ENCODE measurements at places on chromosomes 12 and 14.
A peak's percentile ranks its signal among the peaks of the same experiment; 100 is the strongest.

DNA sequence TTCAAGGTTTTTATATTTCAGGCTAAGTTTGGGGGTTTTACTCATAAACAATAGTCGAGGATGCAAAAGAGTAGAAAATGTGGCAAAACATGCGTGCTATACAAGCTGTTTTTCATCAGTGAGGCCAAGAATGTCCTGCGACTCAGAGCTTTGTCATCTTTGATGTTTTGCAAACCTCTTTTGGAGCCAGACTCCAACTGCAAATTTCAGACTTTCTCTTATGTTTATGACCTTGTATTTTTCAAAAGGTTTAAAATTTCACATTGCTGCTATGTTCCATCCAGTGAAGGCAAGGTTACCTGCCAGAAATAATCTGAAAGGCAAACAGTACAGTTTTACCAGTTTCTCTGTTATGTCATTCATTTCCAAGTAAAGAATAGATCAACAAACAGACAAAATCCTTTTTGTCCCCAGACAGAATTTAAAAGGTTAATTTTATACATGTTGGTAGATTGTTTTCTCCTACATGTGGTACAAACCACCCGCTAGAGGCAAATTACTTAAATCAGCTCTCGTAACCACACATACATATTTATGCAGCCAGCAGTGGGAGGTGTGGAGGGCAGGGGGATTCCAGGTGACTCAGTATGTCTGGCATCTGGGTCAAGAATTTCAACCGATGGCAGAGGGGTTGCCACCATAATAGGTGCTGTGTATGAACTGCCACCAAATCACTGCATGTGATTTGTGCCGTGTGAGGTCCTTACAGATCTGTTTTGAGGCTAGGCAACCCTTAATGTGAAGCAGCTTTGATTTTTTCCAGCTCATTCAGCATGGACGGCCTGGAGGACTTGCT, 119.8 kb upstream of the CPM start:
- DNase-seq: peak; percentile 9

DNA sequence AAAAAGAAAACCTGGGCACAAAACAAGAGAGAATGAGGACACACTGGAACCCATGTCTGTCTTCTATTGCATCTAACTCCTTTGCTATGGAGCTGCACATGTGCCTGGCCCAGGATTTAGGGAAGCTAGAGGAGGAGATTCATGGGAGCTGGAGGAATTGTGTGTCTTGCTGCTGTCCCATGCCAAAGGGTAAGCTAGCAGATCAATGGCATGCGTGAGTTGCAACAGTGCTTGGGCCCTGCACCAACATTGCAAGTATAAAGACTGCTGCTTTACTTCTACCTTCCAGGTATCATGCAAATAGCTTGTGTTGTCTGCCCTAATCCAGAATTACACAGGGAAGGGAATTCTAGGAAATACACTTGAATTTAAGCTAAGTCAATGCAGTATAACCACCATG, 196.4 kb upstream of the IGF1 start:
- DNase-seq: no peak

- no peak for DNase-seq
Measured at GRCh38 chr12:11015775-11016430, 6.5 kb downstream of the TAS2R19 start.

- no peak for DNase-seq
Measured at GRCh38 chr14:104392001-104392395, 187.6 kb upstream of the C14orf180 start.

- DNase-seq: no peak
Measured at GRCh38 chr12:101743242-101743641, 4.0 kb upstream of the SYCP3 start.

- no peak for DNase-seq
Measured at GRCh38 chr12:79688376-79689060, 2.2 kb downstream of the PAWR start.

DNA sequence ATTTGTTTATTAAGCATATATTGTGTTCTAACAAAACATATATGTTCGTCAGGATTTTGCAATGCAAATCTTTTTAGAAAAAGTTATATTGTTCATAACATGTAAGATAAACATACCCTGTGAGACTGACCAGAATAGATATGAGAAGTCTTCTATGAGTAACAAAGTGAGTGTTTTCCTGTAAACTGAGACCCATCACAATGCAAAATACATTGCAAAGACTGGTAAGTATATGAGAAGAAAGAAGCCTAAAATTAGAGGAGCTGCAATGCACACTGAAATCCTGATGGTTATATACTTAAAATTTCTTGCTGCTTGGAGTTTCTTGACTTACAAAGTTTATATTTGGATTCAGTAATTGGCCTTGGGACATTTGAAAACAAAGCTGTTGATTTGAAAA, 6.0 kb downstream of the HMGA2 start:
- no peak for DNase-seq

- DNase-seq: no peak
Measured at GRCh38 chr14:76205708-76206107, 54.0 kb downstream of the GPATCH2L start.

GRCh38 chr14:33848706-33849454, 102.0 kb downstream of the EGLN3 start:
- DNase-seq: peak; percentile 34

GRCh38 chr14:54813081-54813480, 89.5 kb downstream of the GCH1 start:
- DNase-seq: no peak

DNA sequence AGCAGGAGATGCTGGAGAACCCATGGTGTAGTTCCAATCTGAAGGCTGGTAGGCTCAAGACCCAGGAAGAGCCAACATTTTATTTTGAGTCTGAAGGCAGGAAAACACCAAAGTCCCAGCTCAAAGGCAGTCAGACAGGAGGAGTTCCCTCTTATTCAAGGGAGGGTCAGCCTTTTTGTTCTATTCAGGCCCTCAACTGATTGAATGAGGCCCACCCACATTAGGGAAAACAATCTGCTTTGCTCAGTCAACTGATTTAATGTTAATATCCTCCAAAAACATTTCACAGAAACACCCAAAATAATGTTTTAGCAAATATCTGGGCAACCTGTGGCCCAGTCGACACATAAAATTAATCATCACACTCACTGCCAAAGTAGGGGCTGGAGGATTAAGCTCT, 130.8 kb downstream of the LMNTD1 start:
- no peak for DNase-seq

GRCh38 chr12:71877335-71878121, 38.0 kb downstream of the TBC1D15 start:
- no peak for DNase-seq

- no peak for DNase-seq
Measured at GRCh38 chr12:131591136-131591535, 119.8 kb upstream of the SFSWAP start.

DNA sequence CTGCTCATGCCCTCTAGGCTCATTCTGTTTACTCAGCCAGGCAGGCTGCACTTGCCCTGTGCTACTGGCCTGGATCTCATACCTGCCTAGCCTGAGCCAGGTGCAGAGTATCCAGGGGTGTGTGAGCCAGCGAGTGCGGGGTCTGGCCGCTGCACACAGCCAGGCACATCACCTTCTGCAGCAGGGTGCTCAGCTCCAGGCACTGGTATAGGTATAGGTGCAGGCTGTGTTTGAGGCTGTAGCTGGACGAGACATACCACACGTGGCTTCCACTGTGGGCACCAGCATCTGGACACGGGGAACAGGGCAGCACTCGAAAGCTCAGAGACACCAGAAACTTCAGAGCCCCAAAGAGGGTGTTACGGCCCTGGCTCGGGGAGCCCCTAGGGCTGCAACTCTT, 424.2 kb downstream of the RERGL start:
- no peak for DNase-seq

GRCh38 chr12:100128512-100128908, 14.2 kb downstream of the BLTP3B start:
- peak; percentile 28 for DNase-seq

- no peak for DNase-seq
Measured at GRCh38 chr14:80958226-80958625, 2.8 kb downstream of the TSHR start.

GRCh38 chr12:107564946-107565345, 120.7 kb upstream of the PWP1 start:
- DNase-seq: no peak

GRCh38 chr14:94026889-94027469, 839 bp downstream of the OTUB2 start:
- DNase-seq: no peak

GRCh38 chr14:104586832-104587620, 7.5 kb downstream of the C14orf180 start:
- no peak for DNase-seq

- DNase-seq: no peak
Measured at GRCh38 chr12:12909995-12910420, 18.6 kb downstream of the GPRC5A start.

DNA sequence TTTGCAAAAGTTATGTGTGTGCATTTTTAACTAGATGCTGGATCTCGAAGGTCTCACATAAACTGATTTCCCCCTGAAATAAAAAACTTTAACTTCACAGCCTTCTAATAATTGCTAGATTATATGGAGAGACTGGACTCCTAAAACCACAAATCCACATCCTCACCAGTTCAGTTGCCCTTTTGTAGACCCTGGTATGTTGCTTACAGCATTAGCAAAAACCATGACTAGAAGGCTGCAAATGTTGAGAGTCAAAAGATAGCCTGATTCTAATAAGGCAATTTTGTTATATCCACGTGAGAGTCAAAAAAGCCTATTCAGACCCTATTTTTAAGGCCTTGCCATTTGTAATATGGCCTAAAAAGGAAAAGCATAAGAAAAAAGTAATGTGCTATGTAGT, 37.4 kb downstream of the RASSF8 start:
- DNase-seq: no peak

GRCh38 chr14:76101391-76102379, 50.0 kb upstream of the GPATCH2L start:
- no peak for DNase-seq

DNA sequence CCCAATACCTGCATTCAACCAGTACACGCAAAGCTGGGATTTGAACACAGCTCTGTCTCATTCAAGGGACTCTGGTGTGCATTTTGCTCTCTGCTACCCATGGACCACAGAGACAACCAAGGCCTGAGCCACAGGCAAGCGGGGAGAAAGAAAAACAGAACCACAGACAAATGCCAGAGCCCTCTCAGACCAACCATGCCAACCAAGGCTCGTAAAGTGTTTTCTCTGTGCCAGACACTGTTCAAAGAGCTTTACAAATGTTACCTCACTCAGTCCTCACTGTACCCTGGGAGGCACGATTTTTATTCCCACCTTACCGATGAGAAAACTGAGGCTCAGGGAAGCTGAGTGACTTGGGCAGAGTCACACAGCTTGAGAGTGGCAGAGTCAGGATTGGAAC, 32.4 kb upstream of the EML1 start:
- DNase-seq: no peak

All from inflammatory macrophage treated with lipopolysaccharide for 1 hour (primary cell).